ENCODE measurements at places on chromosomes 13 and 19.

DNA sequence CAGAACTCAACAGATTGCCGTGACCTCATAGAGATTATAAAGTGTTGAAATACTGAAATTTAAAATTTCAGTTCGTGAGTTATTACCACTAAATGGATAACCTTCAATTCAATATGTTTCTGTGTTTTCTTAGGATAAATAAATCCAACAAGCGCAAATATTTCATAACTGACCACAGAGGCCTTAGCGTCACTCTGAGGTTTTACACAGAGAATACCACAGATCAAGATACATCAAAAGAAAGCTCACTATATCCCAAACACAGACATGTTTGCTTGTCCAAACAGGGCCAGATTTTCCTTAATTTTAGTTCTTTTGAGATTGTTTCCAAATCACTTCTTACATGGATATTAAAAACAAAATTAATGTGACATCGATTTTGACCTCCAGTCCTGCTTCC is 235.8 kb downstream of the EFNB2 start:
- DNase-seq = no peak

GRCh38 chr19:36707134-36707533 is 19.7 kb downstream of the ZNF567 start:
- no peak for DNase-seq

GRCh38 chr13:60226507-60226906 is 62.8 kb upstream of the DIAPH3 start:
- no peak for DNase-seq

DNA sequence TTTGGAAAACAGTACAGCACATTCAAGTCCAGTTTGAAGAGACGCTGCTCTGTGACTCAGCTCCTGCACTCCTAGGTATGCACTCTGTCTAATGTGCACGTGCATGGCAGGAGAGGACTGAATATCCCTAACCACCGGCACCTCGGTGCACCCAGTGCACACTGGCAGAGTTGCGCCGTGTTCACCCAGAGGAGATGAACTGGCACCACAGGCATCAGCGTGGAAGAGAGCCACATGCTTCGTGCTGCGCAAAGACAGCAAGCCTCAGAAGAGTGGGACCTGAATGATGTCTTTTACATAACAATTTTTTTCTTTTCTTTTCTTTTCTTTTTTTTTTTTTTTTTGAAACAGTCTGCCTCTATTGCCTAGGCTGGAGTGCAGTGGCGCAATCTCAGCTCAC is 122.3 kb downstream of the DPF1 start:
- DNase-seq = no peak

DNA sequence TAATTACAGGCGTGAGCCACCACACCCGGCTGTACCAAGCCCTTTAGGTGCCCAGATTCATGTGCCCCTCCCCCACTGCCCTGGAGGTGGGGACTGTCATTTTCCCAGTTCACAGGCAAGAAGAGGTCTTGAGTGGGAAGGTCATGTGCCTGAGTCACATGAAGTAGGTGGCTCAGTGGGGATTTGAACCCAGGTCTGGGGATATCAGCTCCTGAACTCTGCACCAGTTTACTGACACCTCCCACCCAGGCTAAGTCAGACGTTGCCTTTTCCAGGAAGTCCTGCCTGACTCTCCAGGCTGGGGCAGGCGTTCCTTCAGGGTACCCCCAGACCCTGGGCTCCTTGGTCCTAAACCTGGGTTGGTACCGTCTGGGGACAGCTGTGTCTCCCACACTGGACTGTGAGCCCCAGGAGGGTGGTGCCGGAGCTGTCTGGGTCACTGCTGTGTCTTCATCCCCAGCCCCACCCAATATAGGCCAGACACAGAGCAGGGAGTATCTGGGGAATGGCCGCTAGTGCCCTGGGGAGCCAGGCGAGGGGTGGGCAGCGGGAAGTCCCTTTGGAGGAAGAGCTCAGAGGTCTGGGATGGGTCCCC is 8.6 kb downstream of the VASP start:
- no peak for DNase-seq

DNA sequence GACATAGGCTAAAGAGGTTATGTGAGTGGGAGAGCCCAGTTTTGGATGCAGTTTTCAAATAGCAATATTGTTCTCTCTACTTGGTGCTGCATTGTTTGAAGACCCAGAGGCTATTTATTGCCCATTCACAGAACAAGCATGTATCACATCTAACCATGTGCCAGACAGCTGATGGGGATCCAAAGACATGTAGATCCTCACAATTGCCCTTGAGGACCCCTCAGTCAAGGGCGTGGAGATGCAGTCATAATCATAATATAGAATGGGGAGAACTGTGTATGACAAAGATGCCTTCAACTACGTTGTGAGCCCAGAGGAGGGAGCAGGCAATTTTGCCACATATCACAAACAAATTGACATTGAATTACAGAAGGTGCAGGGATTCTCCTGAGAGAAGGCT is 70.5 kb downstream of the NHLRC3 start:
- DNase-seq = no peak

- no peak for DNase-seq
Observed at GRCh38 chr13:80529734-80530133, 188.8 kb upstream of the SPRY2 start.

DNA sequence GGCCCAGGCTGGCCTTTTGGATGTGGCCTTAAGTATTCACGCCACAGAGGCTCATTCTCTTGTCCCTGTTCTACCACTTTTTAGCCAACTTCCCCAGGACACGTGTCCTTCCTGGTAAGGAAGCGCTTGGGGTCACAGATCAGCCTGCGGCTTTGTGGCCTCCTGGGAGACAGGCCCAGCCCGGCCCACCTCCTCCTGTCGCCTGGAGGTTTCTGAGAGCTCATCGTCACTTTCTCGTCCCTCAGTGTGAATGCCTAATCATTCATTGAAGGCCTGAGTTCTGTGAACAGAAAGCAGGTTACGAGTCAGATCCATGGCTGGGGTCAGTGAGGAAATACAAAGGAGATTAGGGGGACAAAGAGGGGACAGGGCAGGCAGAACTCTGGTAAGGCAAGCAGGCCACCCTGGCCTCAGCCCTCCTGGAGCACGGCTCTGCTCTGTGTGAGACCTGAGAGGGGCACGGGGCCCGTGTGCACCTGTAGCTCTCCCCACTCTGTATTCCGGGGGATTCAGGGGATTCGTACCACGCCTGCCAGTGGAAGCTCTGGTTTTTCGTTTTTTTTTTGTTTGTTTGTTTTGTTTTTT is 38.6 kb upstream of the TSHZ3 start:
- DNase-seq = no peak
